ENCODE measurements at places on chromosomes 11 and 22. TPM values are rescaled to one million over a fixed set of nuclear protein-coding genes. Genes with fewer than 3 reads are reported as not detected.

DNA sequence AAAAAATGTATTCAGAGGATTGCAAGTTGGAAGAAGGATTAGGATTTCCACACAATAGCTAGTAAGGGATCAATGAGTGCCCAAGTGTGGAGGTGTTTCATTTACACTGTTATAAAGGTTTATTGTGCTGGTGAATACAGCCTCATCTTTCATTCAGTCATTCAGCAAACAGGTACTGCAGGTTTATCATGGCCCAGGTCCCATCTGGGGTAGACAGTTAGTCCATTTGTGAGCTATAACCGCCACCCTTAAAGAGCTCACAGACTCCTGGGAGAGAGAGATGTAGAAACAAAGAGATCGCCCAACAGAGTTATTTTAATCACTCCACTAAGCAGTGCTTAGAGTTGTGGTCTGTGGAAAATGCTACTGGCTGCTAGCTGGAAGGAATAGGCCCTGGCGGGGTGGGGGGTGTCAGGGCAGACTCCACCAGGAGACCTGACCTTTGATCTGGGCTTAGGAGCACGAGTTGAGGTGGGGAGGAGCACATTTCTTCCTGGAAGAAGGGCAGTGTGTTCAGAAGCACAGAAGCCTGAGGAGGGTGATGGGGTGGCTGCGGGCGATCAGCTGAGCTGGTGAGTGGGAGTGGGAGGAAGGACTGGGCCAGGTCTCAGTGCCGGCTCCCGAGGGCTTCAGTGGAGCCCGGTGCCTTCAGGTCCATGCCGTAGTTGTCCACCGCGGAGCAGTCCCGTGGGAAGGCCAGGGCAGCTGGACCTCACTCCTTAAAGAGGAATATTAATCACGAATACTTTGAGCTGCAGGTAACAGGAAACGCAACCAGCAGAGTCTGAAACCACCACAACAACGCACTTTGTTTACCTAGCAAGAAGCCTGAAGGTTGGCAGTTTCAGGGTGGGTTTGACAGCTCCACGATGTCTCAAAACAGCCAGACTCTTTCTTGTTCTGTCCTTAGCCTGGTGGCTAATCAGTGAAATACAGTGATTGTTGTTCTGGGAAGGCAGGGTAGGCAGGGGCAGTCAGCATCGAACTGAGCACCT lies 11.2 kb downstream of the TOM1 start:
- DNase-seq, result no peak

- DNase-seq, result no peak
These were observed 46.9 kb downstream of the MSANTD4 start for GRCh38 chr11:105975128-105975527.

DNA sequence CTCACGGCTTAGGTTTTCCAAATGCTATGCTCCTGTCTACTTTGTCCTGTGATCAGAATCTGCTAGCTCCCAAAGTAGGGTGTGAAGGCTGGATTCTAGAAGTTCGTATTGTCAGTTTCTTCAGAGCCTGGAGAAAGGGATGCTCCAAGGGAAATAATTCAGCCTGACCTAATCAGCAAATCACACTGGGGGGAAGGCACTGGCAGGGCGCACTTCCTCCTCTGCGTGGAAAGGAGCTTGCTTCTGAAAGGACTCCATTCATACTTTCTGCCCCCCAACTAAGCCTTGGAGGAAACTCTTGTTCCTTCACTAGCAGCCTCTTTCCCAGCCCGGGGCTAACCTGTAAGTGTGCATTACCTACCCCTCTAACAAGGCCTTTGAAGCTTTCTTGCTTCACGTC lies 165.9 kb downstream of the NAV2 start:
- DNase-seq, result no peak

Gene MS4A12
- not detected for total RNA-seq
